ENCODE measurements at places on chromosomes 5 and 9. TPM values are rescaled to one million over a fixed set of nuclear protein-coding genes. Genes with fewer than 3 reads are reported as not detected.

Gene KIF27
- total RNA-seq = 1.1 TPM

Gene PCDHB8
- total RNA-seq = 0.30 TPM

Gene AKNA
- 5.4 TPM for total RNA-seq

Gene UAP1L1
- total RNA-seq = 10.9 TPM

Gene SLC34A3
- 0.07 TPM for total RNA-seq

Gene BSPRY
- total RNA-seq = 0.06 TPM

Gene CCNI2
- 0.07 TPM for total RNA-seq

Gene TRMT10B
- 5.4 TPM for total RNA-seq

Gene SREK1
- 34.6 TPM for total RNA-seq

Gene CSF2
- total RNA-seq = 0.38 TPM

Gene PTPN3
- total RNA-seq = 17.3 TPM

Gene AGXT2
- total RNA-seq = not detected

Gene HAVCR2
- 0.57 TPM for total RNA-seq

Gene GARIN3
- not detected for total RNA-seq

Gene S1PR3
- total RNA-seq = 96.4 TPM

Gene TSSK1B
- not detected for total RNA-seq

Gene NEURL1B
- 8.5 TPM for total RNA-seq

Gene ARHGEF28
- 13.3 TPM for total RNA-seq

Gene NEUROG1
- total RNA-seq = not detected

Gene TTC23L
- total RNA-seq = 0.21 TPM

Gene PRUNE2
- total RNA-seq = 0.08 TPM

Gene POU5F2
- total RNA-seq = not detected

Gene IL4
- not detected for total RNA-seq

Gene SPEF2
- 1.5 TPM for total RNA-seq

Gene SV2C
- not detected for total RNA-seq

Gene CCDC69
- 1.3 TPM for total RNA-seq

Gene WNT8A
- total RNA-seq = not detected

Gene CTSL
- 618 TPM for total RNA-seq

Gene RNF180
- total RNA-seq = 0.36 TPM

Gene DHX29
- 22.4 TPM for total RNA-seq

Gene SPAAR
- total RNA-seq = not detected

Gene GRIA1
- not detected for total RNA-seq

Gene NR2F1
- total RNA-seq = 4.3 TPM

Gene XRCC4
- total RNA-seq = 8.9 TPM

Gene MARCOL
- not detected for total RNA-seq

All from A549 treated with Hydrocortisone at 1 μM for 4 hours (cell line).